NCI-H2081 treated with DMSO at 0.1 percent for 48 hours (cell line): ENCODE measurements at places on chromosomes 5 and 9.

GRCh38 chr5:33793836-33794549, 97.8 kb downstream of the ADAMTS12 start:
- DNase-seq, result no peak

GRCh38 chr9:38196714-38197113, 127.7 kb upstream of the SHB start:
- no peak for DNase-seq

- no peak for DNase-seq
Measured at GRCh38 chr9:69905286-69905685, 84.7 kb downstream of the CFAP95 start.

DNA sequence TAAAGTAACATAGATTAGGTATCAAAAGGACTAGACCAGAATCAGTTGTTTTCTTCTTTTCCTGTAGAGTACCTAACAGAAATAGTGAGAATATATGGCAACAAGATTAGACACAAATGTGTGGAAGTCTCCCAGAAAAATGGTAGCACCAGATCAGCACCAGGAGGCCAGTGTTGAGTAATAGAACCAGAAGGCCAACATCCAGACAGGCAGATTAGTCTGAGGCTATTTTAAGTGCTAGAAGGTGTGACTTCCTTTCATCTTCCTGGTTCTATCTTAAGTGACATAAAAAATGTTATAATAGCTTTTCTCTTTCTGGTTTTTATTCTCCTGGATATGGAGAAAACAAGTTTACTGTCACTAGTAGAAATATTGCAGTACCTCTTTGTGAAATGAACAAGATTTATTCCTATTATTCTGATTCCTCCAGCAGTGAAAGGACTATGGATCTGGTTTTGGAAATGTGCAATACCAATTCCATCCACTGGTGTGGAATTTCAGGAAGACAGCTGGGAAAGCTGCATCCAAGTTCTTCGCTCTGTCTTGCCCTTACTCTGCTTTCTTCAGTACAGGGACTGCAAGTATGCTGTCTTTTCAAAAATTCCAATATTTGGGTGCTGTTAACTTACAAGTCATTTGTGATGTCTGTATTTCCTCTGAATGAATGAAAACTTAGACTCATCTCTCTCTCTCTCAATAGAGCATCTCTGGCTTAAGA, 39.1 kb downstream of the SHLD3 start:
- DNase-seq, result no peak

DNA sequence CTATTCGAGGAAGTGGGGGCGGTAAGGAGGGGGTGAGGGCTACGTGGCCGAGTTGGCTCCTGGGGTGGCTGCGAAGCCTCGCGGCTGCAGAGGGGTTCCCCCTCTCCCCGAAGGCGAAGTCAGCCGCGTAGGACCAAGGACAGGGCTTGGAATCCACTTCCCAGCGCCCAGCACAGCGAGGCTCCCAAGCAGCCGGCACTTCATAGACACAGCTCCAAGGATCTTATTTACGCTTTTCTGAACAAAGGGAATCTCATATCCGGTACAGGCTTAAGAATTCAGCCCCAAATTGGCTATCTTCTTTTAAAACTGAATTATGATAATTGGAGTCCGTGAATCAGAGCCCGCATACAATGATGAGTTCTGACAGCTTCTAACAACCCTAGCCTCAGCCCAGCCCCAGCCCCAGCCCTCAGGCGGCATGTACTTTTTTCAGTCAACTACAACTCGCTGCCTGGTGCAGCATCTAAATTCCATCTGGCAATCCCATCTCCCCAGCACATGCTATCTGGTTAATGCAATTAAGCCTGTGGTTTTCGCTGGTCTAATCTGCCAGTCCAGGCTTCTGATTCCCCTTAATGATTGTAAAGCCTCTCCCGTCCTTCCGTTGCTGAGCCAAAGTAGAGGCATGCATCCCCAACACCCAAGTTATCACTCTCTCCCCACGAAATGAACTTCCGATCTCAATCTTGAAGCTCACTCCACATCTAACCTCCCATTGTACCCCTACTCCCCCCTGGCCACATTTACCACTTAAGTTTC, 1.0 kb downstream of the ELAVL2 start:
- no peak for DNase-seq

DNA sequence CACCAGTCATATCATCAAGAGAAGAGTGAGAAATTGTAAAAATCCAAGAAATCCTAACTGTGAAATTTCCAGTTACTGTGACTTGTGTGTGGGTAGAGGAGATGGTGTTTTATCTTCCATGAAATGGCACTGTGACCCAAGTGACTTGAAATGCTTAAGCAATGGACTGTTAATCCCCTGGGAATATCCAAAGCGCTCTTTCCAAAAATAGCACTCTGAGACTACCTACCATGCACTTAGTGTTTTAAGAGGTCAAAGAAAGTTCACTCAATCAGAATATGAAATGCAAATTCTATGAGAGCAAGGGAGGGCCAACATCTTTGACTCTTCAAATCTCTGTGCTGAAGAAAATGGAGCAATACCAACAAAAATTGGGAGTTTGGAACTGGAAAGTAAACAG, 244.0 kb downstream of the GABRB2 start:
- no peak for DNase-seq

GRCh38 chr5:82640916-82641315, 362.8 kb upstream of the RPS23 start:
- DNase-seq, result no peak

GRCh38 chr5:130155345-130156011, 251.2 kb downstream of the CHSY3 start:
- DNase-seq, result no peak

DNA sequence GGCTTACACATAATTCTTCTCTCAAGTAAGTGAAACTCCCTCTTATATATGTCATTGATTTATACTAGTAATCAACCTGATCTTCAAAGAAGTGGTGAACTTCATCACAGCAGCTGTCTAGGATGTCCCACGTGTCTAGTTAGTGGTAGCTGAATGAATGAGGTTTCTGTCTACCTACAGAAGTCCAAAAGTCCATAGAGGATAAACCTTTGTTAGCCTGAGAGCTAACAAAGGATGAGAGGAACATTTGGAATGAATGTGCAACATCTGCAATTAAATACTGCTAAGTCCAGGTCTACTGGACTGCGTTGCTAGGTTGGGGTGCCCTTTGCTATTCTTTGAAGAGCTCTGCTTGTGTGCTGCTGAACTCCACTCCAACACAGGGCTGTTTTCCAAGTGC, 213.8 kb upstream of the DAP start:
- no peak for DNase-seq

GRCh38 chr5:149452665-149453617, 73.8 kb upstream of the IL17B start:
- DNase-seq, result no peak

- no peak for DNase-seq
Measured at GRCh38 chr9:113564498-113565237, 101.1 kb downstream of the RGS3 start.

DNA sequence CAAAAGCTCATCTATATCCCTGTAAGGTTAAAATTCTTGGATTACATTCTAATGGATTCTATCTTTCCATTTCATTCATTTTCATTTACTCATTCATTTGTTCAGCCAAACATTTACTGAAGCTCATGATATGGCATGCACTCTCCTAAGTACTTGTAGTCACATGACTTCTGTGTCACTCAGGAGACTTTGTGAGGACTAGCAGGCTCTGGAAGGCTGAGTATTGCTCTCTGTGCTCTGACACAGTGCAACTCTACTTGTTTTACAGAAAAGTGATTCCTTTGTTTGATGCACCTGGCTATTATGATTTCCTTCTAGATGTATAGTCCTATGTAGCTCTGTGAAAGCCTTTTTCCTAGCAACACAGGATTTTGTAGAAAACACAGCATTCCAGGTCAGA, 53.0 kb downstream of the YIPF5 start:
- DNase-seq, result no peak

DNA sequence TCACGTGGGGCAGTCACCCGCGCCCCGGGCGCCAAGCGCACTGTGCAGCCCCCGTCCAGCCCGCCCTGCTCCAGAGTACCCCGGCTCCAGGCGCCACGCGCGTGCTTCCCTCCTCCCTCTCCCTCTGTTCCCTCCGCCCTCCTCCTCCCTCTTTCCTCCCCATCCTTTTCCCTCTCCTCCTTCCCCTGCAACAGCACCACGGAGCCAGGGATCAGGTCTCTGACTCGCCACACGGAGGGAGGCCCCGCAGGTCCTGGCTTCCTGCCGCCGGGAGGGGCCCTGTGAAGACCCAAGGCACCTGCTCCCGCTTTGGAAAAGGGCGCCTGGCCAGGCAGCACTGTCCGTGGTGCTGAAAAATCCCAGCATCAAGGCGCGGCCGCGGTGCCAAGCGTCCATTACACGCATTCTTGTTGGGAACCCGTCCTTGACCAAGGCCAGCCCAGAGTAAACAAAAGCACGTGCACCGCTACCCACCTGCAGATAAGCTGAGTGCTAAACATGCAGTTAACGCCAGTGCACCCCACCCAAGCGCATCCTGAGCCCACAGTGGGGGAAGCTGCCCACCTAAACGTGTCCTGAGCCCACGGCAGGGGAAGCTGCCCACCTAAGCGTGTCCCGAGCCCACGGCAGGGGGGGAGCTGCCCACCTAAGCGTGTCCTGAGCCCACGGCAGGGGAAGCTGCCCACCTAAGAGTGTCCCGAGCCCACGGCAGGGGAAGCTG, 21.7 kb downstream of the SLC6A18 start:
- no peak for DNase-seq

DNA sequence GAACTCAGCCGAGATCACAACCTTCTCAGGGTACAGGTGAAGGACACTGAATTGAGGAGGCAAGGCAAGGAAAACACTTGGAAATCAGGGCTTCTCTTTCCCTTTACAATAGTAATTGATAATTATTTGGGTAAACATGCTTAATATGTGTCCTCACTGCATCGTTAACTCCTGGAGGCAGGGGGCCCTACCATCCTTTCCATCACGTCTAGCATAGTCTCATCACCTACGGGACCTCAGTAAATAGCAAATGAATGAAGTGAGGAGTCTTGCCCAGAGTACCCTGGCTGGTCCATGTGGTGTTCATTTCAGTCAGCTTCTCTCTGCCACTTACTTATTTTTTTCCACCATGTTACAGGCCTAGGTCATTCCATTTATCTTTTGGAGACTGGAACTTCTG, 2.3 kb downstream of the F2RL1 start:
- DNase-seq, result no peak

GRCh38 chr9:10130061-10130675, 482.6 kb downstream of the PTPRD start:
- DNase-seq, result no peak

- DNase-seq, result no peak
Measured at GRCh38 chr9:79573412-79573923, 1.7 kb downstream of the TLE4 start.

- DNase-seq, result no peak
Measured at GRCh38 chr9:120736881-120737280, 22.6 kb upstream of the MEGF9 start.

DNA sequence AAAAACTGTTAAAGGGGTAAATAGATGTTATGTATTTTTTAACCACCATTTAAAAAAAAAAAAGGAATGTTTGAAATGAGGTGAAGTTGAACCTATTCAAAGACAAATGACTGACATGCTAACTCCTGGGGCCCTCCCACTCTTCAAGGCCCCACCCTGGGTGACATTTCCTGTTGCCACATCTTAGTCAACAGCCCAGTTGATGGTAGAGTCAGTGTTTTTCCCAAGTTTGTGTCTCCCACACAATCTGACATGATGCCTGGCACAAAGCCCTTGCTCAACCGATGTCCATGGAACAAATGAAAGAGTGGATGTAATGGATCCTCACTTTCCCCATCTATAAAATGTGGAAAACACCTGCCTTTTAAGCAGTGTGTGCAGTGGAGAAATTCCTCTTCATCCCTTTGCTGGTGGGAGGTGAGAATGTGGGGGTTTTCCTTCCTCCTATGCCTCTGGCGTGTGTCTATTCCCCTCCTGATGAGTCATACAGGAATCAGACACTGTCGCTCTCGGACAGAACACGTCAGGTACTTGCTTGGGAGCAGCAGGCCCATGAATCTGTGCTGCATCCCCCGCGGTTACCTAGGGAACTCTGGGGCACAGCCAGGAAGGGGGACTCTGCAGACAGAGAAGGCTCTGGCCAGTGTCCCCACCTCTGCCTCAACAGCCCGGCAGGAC, 13.7 kb upstream of the ADRA1B start:
- DNase-seq, result no peak

- DNase-seq, result no peak
Measured at GRCh38 chr9:110580850-110581249, 1.3 kb upstream of the SVEP1 start.

GRCh38 chr5:164041105-164041504, 535.7 kb downstream of the MAT2B start:
- no peak for DNase-seq

DNA sequence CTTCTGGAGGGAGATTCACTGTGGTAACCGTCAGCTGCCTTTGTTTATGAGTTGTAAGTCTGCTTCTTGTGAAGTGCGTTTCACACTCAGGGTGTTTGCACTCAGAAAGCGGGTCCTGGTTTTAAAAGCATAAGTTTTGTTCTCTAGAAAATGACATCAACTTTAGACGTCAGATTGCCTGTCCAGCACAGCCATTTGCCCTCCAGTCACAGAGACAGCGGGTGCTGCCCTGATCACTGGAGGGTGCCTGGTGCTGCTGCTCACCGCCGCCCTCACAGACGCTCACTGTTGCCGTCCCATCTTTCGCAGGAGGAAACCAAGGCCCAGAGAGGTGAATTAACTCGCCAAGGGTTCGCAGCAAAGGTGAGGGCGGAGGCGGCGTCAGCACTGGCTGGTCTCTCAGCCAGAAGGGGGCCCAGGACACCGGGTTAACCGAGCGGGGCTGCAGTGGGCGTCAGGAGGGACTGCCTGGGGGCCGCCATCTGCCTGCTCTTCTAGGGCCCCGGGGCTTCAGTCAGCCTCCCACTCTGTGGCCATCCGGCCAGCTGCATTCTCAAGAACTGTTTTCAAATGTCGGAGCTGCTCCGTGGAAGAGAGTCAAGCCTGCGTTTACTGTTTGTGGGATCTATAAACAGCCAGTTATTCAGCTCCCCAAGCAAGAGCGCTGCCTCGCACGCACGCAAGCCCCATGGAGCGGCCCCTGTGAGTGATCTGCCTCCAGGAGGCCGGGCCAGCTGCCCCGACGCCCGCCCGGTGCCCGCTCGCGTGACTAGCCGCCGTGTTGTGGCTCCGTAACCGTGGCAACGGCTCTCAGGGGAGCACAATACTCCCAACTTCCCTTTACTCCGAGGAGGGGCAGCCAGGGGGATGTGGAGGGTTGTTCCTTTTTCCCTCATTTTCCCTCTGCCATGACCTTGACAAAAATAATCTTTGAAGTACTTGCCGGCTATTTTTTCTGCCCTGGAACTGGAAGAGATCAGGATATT, 43.4 kb upstream of the EXOC3 start:
- peak; percentile 99 for DNase-seq

DNA sequence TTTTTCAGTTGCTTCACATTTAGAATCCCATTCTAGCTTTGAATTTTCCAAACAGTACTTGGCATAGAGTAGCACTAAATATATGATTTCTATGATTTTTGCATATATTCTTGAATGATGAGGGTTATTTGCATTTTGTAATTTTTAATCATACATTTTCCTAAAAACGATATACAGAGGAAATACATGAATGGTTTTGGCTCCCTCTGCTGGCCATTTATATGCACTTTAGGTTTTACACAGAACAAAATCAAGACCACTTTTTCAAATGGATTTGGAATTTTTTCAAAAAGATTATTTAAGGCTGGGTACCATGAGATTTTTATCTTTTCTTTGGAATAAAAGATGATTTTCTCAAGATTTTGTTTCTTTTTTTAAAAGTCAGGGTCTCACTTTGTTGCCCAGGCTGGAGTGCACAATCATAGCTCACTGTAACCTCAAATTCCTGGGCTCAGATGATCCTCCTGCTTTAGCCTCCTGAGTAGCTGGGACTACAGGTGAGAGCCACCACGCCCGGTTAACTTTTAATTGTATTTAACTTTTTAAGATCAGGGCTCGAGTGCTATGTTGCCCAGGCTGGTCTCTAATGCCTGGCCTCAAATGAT, 16.7 kb upstream of the COMMD10 start:
- no peak for DNase-seq

GRCh38 chr5:143964919-143965318, 153.0 kb downstream of the HMHB1 start:
- DNase-seq, result no peak
